Stomach (tissue), 19 donors: ENCODE measurements at places on chromosomes 2 and 18. TPM values are rescaled to one million over a fixed set of nuclear protein-coding genes. Genes with fewer than 3 reads are reported as not detected.

Gene CRYBA2
- not detected for total RNA-seq

Gene HOXD3
- total RNA-seq, result 2.5 TPM

Gene SERPINB12
- total RNA-seq, result not detected

Gene ABCB11
- 0.18 TPM for total RNA-seq

Gene HOXD1
- total RNA-seq, result 0.18 TPM
